Left ventricle myocardium superior (tissue), 1 donor: ENCODE measurements at places on chromosomes 2 and 18.
A peak's percentile ranks its signal among the peaks of the same experiment; 100 is the strongest.

GRCh38 chr2:232466221-232466620 is 10.3 kb downstream of the ALPI start:
- no peak for DNase-seq

DNA sequence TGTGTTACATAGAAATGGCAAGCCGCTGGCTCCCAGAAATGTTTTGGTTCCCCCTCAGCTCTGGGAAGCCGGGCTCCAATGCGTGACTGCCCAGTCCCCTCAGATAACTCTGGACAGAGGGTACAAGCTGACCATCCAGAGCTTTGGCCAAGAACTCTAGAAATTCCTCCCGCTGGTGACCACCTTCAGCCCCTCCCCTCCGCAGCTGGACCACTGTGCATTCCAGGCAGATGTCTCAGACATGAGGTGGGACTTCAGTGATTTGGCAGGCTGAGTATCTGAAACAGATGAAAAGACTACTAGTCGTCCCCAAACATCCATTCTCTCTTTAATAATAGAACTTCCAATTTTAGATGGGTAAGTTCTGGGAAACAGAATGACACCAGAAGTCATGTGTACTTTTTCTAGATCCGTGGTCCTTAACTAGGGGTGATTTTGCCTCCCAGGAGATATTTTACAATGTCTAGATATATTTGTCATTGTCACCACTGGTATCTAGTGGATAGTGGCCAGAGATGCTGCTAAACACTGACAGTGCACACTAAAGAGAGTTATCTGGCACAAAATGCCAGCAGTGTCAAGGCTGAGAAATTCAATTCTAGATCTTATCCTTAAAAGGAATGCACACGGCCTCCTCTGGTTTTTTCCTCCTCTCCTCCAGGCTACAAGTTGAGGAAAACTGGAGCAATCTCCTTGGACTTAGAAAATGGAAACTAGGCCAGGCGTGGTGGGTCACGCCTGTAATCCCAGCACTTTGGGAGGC is 294.3 kb downstream of the SRBD1 start:
- no peak for DNase-seq

DNA sequence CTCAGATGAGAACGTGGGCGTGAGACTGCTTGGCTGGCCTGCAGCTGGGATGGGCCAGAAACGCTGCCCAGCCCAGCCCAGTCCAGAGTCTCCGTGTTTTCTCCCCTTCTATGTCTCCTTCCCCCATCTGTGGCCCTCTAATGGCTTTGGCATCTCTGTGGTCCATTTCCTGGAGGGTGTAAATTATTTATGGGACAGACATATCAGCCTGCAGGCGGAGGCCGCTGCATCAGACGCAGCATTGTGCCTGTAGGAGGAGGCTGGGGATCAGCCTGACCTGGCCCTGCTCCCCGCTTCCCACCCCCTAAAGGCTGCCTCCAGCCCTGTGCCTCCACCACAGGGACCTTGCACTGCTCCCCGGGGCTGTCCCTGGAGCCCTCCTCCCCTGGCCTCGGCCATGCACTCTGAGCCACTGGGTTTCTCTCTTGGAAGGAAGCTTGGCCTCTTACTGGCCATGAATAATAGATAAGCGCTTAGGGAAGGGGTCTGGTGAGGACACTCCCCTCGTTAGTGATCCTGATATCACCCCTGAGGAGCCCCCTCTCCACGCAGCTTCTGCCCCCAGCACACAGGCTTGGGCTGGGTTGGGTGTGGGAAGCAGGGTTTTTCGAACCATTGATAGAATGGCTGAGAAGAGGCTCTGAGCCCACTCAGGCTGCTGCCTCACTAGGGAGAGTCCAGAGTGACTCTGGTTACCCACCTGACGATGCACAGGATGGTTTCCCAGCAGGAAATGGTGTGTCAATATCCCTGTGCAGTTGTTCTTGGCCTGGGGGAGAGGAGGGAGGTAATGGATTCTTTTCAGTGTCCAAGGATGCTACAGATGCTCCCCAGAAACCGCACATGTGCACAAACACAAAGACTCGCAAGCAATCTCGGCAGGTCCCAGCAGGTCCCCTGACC is 185.5 kb downstream of the MYCN start:
- DNase-seq = no peak

- DNase-seq = no peak
Measured at GRCh38 chr2:219722276-219722879, 94.9 kb downstream of the SLC4A3 start.

- no peak for DNase-seq
Measured at GRCh38 chr18:2932247-2933181, 80.4 kb downstream of the LPIN2 start.

DNA sequence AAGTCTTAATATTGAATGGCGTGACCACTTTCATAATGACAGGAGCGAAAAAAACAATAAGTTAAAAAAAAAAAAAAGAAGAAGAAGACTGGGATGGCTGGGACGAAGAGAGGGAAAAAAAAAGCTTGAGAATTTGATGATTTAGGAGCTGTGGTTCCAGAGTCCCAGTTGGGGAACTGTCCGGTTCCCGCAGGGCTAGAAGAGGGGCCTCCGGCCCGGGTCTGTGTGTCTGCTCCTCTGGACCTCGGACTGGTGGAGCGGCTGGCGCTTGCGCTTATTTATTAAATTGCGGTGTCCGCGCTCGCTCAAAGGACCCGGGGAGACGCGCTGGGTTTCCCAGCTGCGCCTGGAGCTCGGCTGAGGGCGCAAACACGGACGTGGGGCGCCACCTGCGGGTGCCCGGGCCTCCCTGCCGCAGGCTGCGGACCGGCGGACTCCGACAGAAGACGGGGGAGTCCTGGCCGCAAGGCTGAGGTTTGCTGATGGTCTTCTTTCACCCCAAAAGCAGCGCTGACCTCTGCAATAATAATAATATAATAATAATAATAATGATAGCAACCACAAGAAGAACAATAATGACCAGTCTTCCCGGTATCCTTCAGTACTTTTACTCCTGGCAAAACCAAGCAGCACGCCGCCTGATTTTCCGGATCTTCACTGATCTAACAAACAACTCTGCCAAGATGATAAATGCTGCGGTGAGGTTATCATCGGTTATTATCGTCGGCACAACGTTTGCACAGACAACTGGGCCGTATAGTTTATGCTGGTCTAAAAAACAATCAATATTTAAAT is at the start of gene CBLN2:
TSS of gene CBLN2 (minus strand) at position 251 of the 795 bp plus-strand sequence. CDS start 2,182 bp downstream, outside the sequence.
- peak; percentile 48 for DNase-seq

- DNase-seq = no peak
Measured at GRCh38 chr18:8991155-8991554, 111.3 kb upstream of the NDUFV2 start.

- DNase-seq = no peak
Measured at GRCh38 chr18:54948350-54948837, 10.9 kb downstream of the CCDC68 start.

- DNase-seq = no peak
Measured at GRCh38 chr18:58567453-58568196, 61.3 kb downstream of the ALPK2 start.

GRCh38 chr2:42809819-42810120 is 17.4 kb upstream of the HAAO start:
- DNase-seq = peak; percentile 93

DNA sequence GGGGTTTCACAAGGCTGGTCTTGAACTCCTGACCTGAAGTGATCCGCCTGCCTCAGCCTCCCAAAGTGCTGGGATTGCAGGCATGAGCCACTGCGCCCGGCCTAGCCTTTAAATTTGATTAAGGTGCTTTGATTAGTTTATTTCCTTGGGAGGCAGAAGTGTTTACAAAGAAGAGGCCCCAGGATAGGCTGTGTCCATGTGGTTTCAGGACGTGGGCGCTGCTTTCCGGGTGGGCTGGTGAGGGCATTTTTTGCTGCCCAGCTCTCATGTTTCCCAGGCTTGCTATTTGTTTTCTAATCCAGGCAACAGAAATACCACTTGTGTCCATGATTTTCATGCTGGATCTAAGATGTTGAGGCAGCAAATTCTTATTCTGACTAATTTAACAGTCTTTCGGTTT is 124.2 kb downstream of the SH3RF3 start:
- DNase-seq = no peak

DNA sequence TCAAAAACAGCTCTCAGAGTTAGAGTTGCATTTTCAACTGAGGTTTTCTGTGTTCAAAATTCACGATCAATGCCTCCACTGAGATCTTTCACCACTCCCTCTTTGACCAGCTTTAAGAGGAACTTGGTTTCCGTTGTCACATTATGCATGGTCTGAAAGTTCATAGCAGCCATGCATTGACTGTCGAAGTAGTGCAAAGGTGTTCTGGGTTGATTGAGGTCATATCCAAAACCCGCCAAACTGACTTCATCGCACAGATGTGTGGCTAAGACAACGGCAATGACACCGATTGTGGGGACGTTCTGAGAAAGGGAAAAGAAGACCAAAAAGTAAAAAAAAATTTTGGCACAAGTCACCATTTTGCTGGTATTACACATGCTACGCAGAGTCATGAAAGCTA is 48.7 kb downstream of the ST3GAL5 start:
- DNase-seq = no peak

- DNase-seq = no peak
Measured at GRCh38 chr2:174634130-174635014, 36.8 kb upstream of the WIPF1 start.

DNA sequence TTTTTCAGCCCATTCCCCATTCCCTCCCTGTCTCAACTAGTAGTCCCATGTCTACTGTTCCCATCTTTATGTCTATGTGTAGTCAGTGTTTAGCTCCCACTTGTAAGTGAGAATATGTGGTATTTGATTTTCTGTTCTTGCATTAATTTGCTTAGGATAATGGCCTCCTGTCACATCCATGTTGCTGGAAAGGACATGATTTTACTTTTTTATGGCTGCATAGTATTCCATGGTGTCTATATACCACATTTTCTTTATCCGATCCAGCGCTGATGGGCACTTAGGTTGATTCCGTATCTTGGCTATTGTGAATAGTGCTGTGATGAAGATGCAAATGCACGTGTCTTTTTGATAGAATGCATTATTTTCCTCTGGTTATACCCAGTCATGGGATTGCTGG is 21.7 kb upstream of the ITGA6 start:
- DNase-seq = no peak

GRCh38 chr2:134074619-134075018 is 179.3 kb upstream of the MGAT5 start:
- no peak for DNase-seq

GRCh38 chr2:142901780-142902179 is 24.3 kb downstream of the KYNU start:
- DNase-seq = no peak

DNA sequence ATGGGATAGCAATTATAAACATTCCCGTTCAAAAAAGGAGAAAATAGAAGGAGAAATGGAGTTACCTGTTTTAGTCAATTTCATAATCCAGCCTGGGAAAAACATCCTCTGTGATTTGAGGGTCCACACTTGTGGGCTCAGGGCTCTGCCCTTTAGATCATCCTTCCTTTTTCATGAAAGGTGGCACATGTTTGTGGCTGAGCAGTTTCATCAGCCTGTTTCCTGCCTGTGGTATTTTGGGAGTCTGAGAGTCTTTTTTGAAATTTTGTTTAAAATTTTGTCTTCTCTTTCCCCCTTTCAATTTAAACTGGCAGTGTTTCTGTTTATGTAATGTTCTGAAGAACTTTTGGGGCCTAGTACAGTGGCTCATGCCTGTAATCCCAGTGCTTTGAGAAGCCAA is 84.0 kb downstream of the KIAA1328 start:
- no peak for DNase-seq
